OCI-LY7 (cell line): ENCODE measurements at places on chromosomes 1 and 21. TPM values are rescaled to one million over a fixed set of nuclear protein-coding genes. Genes with fewer than 3 reads are reported as not detected.

Gene FNDC5
- not detected in 2 replicates for total RNA-seq

Gene FMN2
- not detected in 2 replicates for total RNA-seq

Gene KIAA1614
- 0.80 TPM in 1 of 2 replicates, not detected in the other for total RNA-seq

Gene KRTAP20-2
- not detected in 2 replicates for total RNA-seq

Gene LAMTOR2
- total RNA-seq: 52.1 and 55.2 TPM in 2 replicates

Gene CRYBG2
- total RNA-seq: 3.0 and 5.5 TPM in 2 replicates

Gene ATP1A4
- not detected in 2 replicates for total RNA-seq

- DNase-seq: no peak
Measured at GRCh38 chr1:237235091-237235490, 193.1 kb downstream of the RYR2 start.

GRCh38 chr1:1212780-1213344, 1.1 kb downstream of the TNFRSF4 start:
- no peak for DNase-seq

DNA sequence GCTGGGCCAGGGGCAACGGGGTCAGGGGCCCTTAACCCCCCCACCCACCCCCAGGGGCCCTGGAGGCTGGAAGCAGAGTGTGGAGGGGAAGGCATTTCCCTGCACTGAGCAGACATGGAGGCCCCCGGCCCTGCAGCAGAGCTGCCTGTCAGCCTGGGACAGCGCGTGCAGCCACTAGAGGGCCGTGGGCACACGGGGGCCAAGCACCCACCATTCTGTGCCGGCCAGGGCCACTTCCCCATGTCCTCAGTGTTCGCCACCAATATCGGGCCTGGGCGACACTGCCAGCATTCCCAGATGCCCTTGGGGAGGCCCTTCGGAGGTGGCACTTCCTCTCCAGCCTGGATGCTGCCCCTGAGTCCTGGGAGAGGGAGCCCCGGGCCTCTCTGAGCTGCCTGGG, 23.2 kb upstream of the ARHGEF16 start:
- DNase-seq: no peak

DNA sequence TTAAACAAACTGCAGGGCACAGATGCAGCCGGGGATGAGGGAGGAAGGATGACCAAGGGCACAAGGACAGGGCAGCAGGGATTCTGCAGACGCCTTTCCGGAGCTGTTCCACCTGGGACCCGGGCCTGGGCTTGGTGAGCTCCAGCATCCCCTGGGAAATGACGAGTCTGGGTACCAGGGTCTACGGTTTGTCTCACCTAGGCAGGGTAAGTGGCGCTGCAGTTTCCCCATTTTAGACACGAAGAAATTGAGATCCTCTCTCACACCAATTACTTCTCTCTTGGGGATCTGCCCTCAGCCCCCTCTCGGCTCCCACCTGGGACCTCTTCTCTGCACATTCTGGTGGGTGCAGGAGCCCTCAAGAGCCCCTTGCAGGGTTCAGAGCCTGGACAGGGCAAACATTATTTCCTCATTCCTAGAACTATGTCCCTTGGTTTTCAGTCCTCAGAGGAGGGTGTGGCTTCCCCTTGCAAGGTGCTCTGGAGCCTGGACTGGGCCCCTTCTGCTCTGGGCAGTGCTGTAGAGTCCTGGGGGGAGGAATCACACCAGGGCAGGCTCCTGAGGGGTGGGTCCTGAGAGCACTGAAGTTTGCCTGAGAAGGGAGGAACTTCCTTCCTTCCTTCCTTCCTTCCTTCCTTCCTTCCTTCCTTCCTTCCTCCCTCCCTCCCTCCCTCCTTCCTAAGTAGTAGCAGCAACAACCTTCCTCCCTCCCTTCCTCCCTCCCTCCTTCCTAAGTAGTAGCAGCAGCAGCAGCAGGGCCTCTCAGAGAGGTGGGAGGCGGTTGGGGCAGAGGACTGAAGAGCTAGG, 16.0 kb downstream of the RAP1GAP start:
- no peak for DNase-seq

DNA sequence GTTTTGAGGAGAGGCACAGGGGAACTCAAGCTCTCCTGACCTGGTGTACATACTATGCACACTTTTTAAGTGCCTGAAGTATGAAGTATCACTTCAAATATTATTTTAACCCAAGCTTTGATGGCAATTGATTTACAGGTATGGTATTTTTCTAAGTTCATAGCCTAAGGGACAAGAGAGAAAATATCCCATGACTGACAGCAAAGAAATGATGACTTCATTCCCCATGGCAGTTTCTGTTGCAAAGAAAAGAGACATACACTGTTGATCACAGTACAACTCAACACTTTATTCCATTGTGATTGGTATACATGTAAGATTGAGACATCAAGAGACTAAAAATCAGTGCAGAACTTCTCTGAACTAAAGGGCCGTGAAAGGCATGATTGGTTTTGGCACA, 41.8 kb upstream of the BCL10 start:
- DNase-seq: no peak

DNA sequence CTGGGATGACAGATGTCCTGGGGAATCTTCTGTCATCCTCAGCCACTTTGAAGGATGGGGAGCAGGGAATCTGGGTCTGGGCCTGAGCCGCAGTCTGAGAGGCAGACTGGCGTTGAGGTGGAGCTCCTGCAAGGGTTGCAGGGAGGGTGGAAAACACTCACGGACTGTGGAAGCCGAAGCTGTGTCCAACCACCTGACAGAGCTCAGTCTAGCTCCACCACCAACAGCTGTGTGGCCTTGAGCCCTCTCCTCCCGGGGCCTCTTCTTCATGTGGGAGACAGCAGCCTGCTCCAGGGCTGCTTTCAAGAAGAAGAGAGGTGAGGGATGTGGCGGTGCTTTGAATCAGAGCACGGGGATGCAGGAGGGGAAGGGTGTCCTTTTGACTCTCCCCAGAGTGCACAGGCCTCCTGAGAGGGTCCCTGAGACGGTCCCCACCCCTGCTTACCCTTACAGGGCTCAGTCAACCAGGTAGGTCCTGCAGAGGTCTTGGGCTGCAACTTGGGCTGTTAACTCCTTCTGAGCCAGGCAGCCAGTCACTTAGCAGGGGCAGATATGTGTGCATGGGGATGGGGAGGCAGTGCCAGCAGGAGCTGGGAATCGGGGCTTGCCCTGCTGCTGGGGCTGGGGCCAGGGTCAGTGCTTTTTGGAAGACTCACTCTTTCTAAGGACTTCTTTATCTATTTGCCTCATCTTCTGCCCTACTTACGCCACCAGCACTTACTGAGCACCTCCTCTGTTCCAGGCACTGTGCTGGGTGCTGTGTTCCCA, 216.3 kb downstream of the PTPRU start:
- no peak for DNase-seq

DNA sequence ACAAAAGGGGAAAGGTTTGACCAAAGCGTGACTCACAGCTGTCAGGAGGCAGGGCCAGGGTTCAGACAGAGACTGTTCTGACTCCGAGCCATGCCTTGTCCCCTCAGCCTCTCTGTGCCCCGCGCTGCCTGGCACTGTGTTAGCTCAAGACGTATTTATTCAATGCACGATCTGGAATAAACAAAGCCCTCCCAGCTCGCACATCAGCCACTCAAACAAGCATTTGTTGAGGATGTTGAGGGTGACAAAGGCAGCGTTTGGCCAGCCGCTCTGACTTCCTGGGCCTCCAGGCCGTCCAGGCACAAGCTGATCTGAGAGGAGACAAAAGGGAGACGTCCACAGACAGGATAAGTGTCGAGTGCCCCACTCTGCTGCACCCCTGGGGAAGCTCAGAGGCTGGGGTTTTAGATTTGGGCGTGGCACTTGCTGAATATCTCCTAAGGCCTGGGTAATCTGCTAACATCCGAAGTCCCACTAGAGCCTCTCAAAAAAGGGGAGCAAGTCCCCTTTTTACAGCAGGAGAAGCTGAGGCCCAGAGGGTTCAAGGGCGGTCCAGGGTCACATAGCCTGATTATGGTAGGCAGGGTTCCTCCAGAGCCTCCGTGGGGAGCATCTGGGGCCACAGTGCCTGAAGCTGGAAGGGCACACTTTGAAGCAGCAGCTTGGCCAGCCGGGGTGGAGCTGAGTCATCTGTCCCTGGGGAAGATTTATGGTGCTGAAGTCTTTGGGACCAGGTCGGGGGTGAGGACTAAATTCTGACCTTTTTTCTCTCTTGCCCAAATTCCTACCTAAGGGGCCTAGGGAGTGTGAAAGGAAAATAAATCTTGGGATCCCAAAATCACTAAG, 95.9 kb downstream of the SPSB1 start:
- DNase-seq: no peak

DNA sequence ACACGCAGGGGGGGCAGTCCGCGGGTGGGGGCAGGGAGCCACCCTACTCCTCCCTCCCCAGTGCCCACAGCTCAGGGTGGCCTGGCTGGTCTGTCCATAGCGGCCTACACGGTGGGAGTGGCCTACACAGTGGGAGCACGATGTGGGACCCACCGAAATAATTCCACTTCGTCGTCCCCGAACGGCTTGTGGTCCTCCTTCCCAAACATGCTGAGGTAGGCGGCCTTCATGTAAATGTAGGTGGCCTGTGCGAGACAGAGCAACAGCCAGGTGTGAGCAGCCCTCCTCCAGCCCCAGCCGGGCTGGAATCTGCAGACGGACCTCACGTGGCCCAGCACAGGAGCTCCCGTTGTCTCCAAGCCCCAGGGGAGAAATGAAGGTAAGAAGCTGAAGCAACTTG, 34.4 kb downstream of the TTC39A start:
- DNase-seq: no peak

GRCh38 chr1:207856276-207857023, 54.5 kb downstream of the CD34 start:
- DNase-seq: no peak

GRCh38 chr21:29193072-29193471, 62.6 kb downstream of the MAP3K7CL start:
- DNase-seq: no peak

DNA sequence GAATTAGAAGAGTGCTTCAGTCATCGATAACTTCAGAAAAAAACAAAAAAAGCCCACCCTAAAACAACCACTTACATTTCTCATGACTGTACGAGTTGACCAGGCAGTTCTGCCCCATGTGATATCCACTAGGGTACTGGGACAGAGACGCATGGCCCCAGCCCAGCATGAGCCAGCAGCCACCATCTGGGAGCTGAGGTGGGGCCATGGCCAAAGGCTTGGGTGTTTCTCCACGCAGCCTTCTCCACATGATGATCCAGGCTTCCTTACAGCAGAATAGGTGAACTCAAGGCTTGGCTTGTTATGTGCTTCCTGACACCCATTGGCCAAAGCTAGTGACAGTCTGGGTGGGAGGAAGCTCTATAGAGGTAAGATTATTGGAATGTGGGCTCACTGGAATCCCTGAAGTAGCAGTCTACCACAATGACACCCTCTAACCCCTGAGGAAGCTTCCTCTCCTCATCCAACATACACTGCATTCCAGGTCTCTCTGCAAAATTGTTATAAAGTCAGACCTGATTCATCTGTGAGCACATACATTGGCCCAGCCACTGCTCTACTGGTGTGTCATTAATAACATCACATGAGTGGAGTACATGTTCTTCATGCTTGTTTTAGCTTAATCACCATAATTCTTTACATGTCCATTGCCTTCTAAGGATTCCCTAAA, 66.3 kb upstream of the NTPCR start:
- no peak for DNase-seq

GRCh38 chr21:16124378-16125138, 394.8 kb downstream of the USP25 start:
- DNase-seq: no peak

GRCh38 chr1:35298464-35298863, 30.0 kb downstream of the ZMYM4 start:
- DNase-seq: peak; percentile 63

- DNase-seq: no peak
Measured at GRCh38 chr1:108824051-108824450, 32.8 kb downstream of the AKNAD1 start.

DNA sequence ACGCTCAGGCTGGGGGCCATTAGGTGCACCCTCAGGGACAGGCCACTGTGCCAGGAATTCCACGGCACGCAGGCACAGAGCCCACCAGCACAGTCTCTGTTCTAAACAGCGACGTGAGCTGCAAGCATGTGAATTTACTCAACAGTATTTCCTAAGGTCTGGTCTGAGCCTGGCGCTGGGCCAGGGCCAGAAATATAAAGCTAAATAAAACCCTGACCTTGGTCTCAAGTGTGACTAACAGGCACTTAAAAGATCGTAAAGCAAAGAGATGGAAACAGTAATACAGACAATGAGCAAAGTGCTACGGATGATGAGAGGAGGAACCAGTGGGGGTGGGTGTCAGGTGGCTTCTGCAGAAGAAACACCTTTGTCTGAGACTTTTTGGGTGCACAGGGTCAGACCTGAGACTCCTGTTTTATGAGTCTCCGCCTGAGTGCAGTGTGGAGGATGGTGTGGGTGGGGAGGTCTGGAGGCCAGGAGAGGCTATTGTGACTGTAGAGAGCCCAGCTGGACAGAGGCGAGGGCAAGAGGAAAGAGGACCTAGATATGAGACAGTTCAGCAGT, 53.4 kb upstream of the EDN2 start:
- no peak for DNase-seq

GRCh38 chr21:39575775-39576174, 37.0 kb upstream of the B3GALT5 start:
- DNase-seq: no peak

DNA sequence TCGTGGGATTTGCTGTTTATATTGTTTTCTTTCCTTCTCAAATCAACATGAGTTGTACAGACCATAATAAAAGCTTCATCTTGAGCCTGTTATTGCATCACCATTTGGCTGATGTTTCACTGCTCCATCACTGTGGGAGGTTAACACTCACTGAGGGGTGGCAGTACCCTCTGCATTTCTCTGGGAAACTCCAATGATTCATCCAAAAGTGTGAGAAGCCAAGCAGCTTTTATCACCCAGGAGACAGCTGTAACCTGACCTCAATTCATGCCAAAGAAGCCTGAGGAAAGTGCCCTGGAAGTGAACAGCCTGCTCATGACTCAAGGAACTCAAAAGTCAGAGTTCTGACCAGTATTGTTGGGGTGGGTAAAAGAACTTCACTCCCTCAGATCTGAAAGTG, 84.1 kb downstream of the GPR88 start:
- no peak for DNase-seq

DNA sequence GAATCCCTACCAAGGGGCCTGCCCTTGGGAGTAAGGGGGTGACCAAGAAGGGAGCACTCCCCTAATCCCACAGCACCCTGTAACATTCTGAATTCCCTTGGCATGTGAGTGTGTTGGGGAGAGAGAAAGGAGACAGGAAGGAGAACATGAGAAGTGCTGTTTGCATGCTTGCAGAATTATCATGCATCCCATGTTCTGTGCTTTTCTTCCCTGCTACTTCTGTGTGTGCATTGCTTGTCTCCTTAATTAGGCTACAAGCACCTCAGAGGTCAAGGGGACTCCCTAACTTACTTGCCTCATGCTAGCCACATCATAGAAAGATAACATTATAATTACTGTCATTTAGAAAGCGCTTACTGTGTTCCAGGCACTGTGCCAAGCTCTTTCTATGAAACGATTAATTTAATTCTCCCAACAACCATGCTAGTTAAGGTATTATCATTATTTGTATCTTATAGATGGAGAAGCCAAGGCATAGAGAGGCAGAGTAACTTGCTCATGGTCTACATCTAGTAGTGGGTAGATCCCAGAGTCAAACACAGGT, 11.1 kb downstream of the NOS1AP start:
- DNase-seq: no peak

- DNase-seq: no peak
Measured at GRCh38 chr1:160996178-160996577, 24.8 kb downstream of the F11R start.
